ENCODE measurements at places on chromosomes 13 and 19.

- peak; percentile 42 for DNase-seq
Measured at GRCh38 chr13:62320129-62321108, 904.8 kb upstream of the PCDH20 start.

GRCh38 chr19:45768655-45768983, 433 bp downstream of the SIX5 start:
- no peak for DNase-seq

- DNase-seq: no peak
Measured at GRCh38 chr13:30017880-30018279, 167.5 kb upstream of the UBL3 start.

- DNase-seq: no peak
Measured at GRCh38 chr19:28746478-28746877, 466.5 kb downstream of the UQCRFS1 start.

GRCh38 chr19:46503848-46504453, 8.3 kb upstream of the PNMA8B start:
- no peak for DNase-seq

DNA sequence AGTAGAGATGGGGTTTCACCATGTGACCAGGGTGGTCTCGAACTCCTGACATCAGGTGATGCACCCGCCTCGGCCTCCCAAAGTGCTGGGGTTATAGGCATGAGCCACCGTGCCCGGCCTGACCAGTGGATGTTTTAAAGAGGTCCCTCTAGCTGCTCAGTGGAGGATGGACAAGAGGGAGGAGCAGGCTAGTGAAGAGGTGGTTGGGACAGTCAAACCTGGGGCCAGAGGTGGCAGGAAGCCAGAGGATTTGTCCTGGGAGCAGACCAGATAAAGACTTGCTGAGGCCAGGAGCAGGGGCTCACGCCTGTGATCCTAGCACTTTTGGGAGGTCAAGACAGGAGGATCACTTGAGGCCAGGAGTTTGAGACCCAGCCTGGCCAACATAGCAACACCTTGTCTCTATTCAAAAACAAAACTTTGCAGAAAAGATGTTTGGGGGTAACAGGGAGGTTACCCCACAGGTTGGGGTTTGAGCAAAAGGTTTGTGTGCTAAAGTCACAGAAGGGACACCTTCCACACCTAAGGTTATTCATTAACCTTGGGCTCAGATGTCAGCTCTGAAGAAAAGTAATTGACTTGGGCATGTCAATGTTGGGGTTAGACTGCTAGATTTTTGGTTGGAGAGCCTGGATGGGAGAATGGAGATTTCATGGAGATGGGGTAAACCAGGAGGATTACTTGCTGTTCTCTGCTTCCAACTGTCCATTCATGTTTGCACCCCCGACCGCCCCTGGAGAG, 9.0 kb downstream of the BCAM start:
- DNase-seq: no peak

GRCh38 chr19:27796073-27796472, 1416.9 kb downstream of the UQCRFS1 start:
- no peak for DNase-seq

DNA sequence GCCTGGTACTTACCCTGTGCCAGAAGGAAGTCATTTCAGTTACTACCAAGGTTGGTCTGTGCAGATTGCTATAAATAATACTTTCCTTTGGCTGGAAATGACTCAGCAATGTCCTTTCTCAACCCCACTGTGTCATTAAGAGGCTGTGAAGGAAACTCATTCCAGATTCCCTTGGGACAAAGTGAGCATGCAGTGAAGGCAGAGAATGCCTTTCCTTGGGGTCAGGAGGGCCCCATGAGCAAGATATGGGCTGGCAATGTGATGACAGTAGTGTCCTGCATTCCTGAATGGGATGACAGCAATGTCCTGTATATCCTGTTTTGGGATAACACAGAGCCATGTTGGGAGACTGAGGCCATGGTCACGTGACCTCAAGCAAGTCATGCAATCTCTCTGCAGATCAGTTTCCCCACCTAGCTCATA, 213.1 kb upstream of the TMTC4 start:
- no peak for DNase-seq

GRCh38 chr19:31716826-31717225, 367.6 kb upstream of the TSHZ3 start:
- DNase-seq: no peak

GRCh38 chr13:91401920-91402319, 3.5 kb downstream of the GPC5 start:
- DNase-seq: no peak

DNA sequence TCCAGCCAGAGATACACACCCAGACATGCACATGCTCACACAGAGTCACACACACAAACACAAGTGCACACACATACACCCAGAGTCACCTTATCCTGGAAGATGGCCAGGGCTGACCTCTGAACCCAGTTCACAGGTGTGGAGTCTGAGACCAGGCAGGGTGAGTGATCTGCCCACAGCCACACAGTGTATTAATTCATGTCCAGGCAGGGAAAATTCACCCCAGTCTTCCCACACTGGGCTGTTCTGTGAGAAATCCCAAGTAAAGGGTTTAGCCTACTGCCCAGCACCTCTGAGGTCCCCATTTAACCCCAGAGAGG, 2.0 kb downstream of the POU2F2 start:
- DNase-seq: no peak

- DNase-seq: no peak
Measured at GRCh38 chr13:50052478-50052877, 37.2 kb downstream of the KCNRG start.

DNA sequence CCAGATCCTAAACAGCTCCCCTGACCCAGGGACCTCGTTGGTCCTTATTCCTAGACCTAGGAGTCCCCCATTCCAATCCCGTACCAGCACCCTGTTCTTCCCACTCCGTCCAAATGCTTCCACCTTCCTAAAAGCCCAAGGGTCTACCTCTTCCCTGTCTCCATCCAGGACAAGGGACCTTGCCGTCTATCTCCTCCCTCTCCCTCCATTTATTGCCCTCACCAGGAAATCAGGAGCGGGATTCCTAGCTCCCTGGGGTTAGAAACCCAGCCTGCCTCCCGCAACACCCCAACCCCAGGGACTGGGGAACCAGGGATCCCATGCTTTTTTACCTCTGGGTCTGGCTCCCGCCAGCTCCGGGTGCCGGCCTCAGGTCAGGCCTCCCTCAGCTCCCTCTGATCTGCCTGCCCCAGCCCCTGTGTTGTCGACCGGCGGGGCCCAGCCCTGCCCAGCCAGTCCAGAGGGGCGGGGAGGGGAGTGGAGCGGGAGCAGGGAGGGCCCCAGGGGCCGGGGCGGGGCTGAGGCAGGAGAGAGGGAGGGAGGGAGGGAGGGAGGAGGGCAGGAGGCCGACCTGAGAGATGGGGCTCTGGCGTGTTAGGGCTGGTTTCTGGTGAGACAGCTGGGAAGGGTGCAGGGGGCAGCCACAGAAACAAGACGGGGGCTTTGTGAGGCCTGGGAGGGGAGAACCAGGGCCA, at the start of gene B3GNT8:
Gene B3GNT8 (minus strand): TSS at position 423 of the 695 bp plus-strand sequence. CDS start 596 bp downstream, outside the sequence.
- peak; percentile 62 for DNase-seq

- no peak for DNase-seq
Measured at GRCh38 chr13:77980592-77980991, 62.0 kb upstream of the EDNRB start.

- no peak for DNase-seq
Measured at GRCh38 chr13:48151363-48152161, 56.7 kb upstream of the MED4 start.

GRCh38 chr19:33403973-33404304, 30.4 kb downstream of the CEBPG start:
- no peak for DNase-seq

DNA sequence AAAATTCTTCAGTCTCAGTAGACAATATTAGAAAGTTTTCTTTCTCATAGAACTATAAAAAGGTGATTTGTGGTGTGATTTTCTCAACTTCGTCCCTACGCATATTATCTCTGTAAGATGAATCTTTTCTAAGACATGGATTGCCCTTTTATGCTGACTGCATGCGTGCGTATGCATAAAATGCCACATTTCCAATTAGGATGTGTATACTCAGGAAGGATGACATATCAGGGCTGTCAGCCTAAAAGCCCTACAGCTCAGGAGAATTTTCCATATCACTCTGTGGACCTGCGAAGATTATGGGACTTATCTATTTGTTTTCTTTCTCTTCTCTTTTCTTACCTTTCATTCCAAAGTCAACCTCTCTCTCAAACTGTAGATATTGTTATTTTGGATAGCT, 166.5 kb upstream of the GPC6 start:
- no peak for DNase-seq

DNA sequence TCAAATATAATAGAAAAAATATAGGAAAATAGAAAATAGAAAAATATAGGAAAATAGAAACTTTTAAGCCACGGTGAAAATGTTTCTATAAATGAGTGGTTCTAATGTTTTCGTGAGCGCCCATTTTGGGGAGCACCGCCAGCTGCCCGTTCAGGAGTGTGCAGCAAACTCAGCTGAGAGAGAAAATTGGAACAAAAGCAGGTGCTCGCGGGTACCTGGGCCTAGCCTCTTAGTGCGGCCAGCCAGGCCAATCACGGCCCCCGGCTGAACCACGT, 204 bp upstream of the PDX1 start:
- no peak for DNase-seq

- no peak for DNase-seq
Measured at GRCh38 chr13:112870051-112870331, 99.0 kb upstream of the MCF2L start.

DNA sequence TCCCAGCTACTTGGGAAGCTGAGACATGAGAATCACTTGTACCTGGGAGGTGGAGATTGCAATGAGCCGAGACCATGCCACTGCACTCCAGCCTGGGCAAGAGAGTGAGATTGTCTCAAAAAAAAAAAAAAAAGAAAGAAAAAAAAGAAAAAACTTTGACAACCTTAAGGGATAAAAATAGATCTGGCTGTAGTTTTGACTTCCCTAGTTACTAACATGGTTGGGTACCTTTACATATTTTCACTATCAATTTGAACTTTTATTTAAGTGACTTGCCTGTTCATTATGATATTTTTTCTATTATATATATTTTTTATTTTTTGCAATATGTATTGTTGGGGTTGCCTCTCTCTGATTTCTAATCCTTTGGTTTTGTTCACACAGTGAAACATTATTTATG, 8.4 kb upstream of the ZNF235 start:
- DNase-seq: no peak

GRCh38 chr19:34734537-34735103, 577 bp downstream of the ZNF181 start:
- no peak for DNase-seq

DNA sequence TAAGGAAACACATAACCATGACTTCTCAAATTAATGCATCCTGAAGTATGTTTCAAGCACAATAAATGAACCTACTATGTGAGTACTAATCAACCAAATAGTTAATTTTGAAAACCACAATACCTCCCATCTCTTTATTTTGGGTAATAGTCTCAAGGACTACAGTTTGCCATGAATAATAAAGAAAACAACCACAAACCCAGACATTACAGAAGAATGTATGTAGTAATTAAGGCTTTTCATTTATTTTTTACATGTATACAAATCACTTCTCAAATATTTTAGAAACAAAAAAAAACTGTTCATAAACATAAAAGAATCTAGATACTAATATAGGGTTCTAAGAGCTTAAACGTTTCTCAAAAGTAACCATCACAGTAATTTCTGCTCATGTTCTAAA, 6.8 kb downstream of the KATNAL1 start:
- DNase-seq: no peak

DNA sequence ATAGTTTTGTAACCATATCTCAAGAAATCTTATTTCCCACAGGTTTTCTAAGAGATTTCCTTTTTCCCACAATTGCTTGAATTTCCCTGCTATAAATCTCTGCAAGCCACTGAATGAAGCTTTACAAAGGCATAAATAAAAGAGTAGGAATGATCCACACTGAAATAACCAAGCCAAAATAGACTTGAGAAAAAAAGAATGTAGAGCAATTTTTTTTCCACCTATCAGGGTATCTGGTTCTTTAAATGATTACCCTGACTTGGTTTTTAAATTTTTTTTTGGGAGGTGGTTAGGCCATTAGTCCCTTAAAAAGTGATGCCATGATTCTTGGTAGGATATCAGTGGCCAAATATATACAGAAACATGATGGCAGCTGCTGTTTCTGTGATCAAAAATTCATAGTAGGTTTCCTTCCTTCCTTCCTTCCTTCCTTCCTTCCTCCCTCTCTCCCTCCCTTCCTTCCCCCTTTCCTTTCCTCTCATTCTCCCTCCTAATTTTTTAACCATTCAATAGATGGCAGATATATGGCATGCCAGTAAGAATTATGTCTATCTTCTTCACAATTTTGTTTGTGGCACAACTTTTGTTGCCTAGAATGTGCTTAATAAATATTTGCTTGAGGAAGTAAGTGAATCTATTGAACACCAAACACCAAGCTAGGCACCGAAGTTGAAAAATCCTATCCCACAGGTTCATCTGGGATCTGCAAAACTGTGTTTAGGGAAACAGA, 233.7 kb downstream of the LHFPL6 start:
- DNase-seq: no peak

- DNase-seq: no peak
Measured at GRCh38 chr19:31770223-31770622, 421.0 kb upstream of the TSHZ3 start.

GRCh38 chr19:16036941-16037340, 39.4 kb upstream of the TPM4 start:
- no peak for DNase-seq

GRCh38 chr19:55372316-55373081, 2.2 kb upstream of the IL11 start:
- DNase-seq: no peak

Data from renal cortex interstitium (tissue), 15 donors.